ENCODE measurements at places on chromosomes 4 and X. TPM values are rescaled to one million over a fixed set of nuclear protein-coding genes. Genes with fewer than 3 reads are reported as not detected.

GRCh38 chr4:5004496-5004895, 14.8 kb downstream of the CYTL1 start:
- no peak overlapping the region for H3K27ac ChIP-seq
- DNase-seq: no peak
- H3K36me3 ChIP-seq: no peaks in the 10 kb centered on the region
- H3K4me1 ChIP-seq: peaks cover 3% of the 10 kb centered on the region
- H3K4me3 ChIP-seq: no peak overlapping the region

DNA sequence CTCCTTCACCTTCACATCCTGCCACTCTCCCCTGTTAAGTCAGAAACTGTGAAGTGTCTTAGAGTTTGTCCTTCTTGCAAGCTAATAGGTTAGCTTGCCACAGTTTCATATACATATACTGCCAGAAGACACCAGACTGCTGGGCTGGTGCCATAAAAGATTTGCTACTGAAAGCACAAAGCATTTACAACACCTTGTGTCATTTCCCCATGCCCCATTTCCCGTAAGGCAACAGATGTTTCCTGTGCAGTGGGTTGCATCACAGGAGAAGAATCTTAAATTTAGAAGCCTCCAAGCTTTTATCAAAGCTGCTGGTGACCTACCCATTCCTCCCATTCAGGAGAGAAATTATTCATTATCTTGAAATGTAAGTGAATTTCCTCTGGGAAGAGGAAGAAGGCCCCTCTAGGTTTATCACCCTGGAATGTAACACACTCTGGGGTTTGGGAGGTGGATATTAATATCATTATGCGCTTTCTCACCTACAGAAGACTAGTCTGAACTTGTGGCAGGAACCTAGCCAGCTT, 34.5 kb upstream of the RAB33B start:
- no peaks in the 10 kb centered on the region for H3K4me1 ChIP-seq
- H3K4me3 ChIP-seq: no peak overlapping the region
- peak; percentile 78 for DNase-seq
- no peaks in the 10 kb centered on the region for H3K27me3 ChIP-seq

DNA sequence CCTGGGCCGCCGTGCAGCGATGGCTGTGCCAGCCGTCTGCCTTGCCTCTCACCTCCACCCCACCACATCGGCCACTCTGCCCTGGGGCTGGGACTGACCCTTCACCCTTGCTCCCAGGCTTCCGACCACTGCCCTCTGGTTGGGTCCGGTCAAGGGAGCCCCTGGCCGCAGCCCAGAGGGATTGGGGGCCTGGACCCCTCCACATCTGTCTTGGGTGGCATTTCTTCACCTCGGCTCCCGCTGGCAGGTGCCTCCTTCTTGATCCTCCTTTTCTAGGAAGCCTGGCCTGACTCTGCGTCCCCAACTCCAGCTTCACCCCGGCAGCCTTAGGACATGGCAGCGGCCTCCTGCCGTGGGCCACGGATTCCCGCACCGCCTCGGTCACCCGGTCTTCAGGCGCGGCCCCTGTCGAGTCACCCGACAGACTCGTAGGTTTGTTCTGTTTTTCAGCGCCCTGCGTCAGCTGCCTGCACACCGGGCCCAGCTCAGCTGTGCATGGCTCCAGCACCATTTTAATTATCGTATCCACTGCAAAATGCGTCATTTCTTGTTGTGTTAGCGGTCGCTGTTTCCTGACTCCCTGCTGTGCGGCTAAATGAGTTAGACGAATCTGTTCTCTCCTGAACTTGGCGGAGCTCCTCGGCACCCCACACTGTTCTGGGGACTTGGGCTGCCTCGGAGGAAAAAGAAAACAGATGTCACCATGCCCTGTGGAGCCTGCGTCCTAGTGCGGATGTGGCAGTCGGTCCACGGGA, 124.0 kb downstream of the FAM53A start:
- no peak for DNase-seq
- no peak overlapping the region for H3K27ac ChIP-seq
- no peaks in the 10 kb centered on the region for H3K4me1 ChIP-seq
- H3K4me3 ChIP-seq: no peak overlapping the region
- H3K36me3 ChIP-seq: no peaks in the 10 kb centered on the region
- H3K27me3 ChIP-seq: peaks cover 8% of the 10 kb centered on the region

DNA sequence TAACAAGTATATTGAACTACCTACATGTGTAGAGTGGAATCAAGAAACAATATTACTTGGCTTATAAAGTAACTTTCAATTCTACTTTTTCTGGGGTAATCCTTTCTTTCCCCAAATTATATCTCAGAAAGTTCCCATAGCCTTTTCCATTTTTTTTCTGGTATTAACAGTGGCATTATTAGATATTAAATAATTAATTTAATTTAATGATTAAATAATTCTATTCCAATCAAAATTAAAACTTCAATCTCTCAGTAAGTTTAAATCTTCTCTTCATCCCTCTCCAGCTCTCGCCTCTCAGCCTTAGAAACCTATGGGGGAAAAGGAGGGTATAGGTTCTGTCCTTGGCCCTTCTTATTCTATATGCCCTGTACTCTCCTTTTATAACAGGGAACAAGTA, 262.4 kb downstream of the INPP4B start:
- no peaks in the 10 kb centered on the region for H3K4me1 ChIP-seq
- no peak overlapping the region for H3K4me3 ChIP-seq
- no peak for DNase-seq
- no peaks in the 10 kb centered on the region for H3K36me3 ChIP-seq

DNA sequence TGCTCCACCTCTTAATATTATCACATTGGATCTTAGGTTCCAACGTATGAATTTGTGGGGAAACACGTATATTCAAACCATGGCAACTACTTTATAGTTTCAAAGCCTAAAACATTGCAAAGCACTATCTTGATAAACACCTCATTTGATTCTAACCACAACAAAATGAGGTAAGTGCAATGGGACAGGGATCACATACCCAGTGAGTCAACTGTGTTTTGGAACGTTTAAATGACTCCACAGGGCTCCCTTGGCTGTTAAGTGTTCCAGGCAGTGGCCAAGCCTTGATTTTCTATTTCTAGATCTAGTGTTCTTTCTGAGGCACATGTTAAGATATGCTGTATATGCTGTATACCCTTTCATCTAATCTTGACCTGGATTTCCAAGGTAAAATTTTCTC, 54.5 kb upstream of the C1QTNF7 start:
- no peak overlapping the region for H3K27ac ChIP-seq
- DNase-seq: no peak
- H3K4me3 ChIP-seq: no peak overlapping the region
- peaks cover 20% of the 10 kb centered on the region for H3K4me1 ChIP-seq

GRCh38 chr4:76987153-76987591, 37.6 kb downstream of the SEPTIN11 start:
- H3K27ac ChIP-seq: peak overlapping the region; percentile 72
- no peaks in the 10 kb centered on the region for H3K36me3 ChIP-seq
- no peak overlapping the region for H3K4me3 ChIP-seq

DNA sequence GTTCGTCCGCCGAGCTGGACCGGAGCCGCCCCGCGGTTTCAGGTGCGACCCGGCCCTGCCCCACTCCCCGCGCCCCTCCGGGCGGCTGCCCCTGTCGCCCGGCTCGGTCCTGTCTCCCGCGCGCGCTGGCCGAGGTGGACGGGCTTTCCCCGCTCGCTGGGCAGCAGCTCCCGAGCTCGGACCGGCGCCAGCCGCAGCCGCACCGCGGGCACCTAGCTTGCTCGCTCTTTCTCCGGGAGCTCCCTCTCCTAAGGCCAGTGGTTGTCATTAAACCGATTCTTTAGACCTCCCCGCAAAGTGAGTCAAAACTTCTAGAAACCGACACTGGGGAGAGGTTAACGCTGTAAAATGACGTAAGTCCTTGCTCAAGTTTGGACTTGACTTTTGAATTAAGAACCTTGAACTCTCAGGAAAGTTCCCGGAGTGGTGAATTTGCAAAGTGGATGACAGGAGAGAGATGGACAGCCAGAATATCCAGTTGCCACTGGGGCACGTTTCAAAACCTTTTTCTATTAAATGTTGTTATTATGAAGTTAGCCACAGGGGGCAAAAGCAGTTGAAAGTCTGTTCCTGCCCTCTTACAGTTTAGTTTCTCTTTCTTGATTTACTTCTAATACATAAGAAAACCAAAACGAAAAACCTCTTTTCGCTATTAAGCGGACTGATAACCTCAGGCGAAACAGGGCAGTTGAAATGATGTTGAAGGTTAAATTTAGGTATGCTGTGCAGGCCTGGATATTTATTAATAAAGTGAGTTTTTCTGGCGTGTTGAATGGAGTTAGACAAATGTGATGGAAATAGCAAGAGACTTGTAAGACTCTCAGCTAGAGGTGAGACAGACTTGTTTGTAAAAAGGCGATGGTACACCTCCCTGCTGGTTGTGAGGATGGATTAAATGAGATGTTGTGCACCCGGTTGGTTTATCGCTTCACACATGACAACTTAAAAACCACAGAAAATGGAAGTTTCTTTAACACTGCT, 847 bp downstream of the PI4K2B start:
- peak overlapping the region; percentile 97 for H3K27ac ChIP-seq
- H3K36me3 ChIP-seq: no peaks in the 10 kb centered on the region
- no peaks in the 10 kb centered on the region for H3K27me3 ChIP-seq
- peaks cover 10% of the 10 kb centered on the region for H3K4me1 ChIP-seq
- DNase-seq: peak; percentile 69
- H3K4me3 ChIP-seq: peak overlapping the region; percentile 97

DNA sequence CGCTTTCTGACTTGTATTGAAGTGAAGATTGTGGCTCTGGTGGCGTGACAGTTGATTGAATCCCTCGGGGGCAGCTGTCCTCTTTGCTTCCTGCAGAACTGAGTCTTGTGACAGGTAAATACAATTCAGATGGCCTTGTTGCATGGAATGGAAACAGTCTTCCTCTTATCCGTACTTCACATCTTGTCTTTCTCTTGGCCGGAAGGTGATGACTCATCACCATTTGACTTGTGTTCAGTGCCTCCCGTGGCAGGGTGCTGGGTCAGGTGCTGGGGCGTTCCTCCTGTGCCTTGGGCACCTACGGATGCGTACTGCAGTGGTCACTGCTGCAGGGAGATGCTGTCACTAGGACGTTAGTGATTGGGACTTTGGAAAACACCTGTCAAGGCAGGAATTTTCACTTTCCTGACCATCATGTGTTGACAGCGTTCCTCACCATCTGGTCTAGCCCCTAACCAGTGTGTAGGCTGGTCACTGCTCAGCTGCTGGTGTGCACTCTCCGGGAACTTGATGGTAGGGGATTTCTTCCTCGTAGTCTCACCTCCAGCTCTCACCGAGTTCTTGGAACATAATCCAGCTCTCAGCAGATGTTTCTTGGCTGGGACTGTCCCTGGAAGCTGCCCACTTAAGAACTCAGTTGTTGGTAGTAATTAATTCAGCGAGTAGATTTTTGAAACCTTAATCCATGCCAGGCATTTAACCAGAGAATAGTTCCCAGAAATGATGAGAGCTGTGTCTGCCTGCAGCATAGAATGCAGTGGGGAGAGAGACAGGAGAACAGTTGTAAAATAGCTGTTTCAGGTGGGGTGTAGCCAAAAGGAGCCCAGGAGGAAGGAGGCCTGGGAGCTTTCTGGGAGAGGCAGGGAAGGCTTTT, 7.2 kb downstream of the TBC1D14 start:
- peak; percentile 77 for DNase-seq
- H3K27me3 ChIP-seq: no peaks in the 10 kb centered on the region
- H3K36me3 ChIP-seq: no peaks in the 10 kb centered on the region
- H3K4me1 ChIP-seq: no peaks in the 10 kb centered on the region
- peak overlapping the region; percentile 61 for H3K27ac ChIP-seq

GRCh38 chr4:174305961-174306360, 22.2 kb downstream of the CEP44 start:
- H3K27me3 ChIP-seq: no peaks in the 10 kb centered on the region
- peaks cover 91% of the 10 kb centered on the region for H3K36me3 ChIP-seq
- no peaks in the 10 kb centered on the region for H3K4me1 ChIP-seq
- DNase-seq: no peak

- H3K27me3 ChIP-seq: no peaks in the 10 kb centered on the region
- no peak overlapping the region for H3K27ac ChIP-seq
- H3K4me1 ChIP-seq: peaks cover 6% of the 10 kb centered on the region
- H3K36me3 ChIP-seq: no peaks in the 10 kb centered on the region
These were observed 137.8 kb downstream of the MID1IP1 start for GRCh38 chrX:38939067-38939466.

- H3K27ac ChIP-seq: no peak overlapping the region
- DNase-seq: peak; percentile 11
- H3K4me3 ChIP-seq: no peak overlapping the region
- no peaks in the 10 kb centered on the region for H3K4me1 ChIP-seq
- H3K27me3 ChIP-seq: no peaks in the 10 kb centered on the region
- peaks cover 79% of the 10 kb centered on the region for H3K36me3 ChIP-seq
These were observed 86.9 kb downstream of the EVC start for GRCh38 chr4:5797866-5798265.

- DNase-seq: no peak
- no peaks in the 10 kb centered on the region for H3K27me3 ChIP-seq
- peaks cover 25% of the 10 kb centered on the region for H3K4me1 ChIP-seq
- H3K36me3 ChIP-seq: no peaks in the 10 kb centered on the region
- H3K4me3 ChIP-seq: no peak overlapping the region
These were observed 33.3 kb upstream of the MAML3 start for GRCh38 chr4:140187316-140187695.

GRCh38 chr4:17583941-17584340, 6.9 kb downstream of the LAP3 start:
- H3K27me3 ChIP-seq: no peaks in the 10 kb centered on the region
- H3K36me3 ChIP-seq: peaks cover 20% of the 10 kb centered on the region
- no peak overlapping the region for H3K4me3 ChIP-seq
- DNase-seq: no peak
- H3K27ac ChIP-seq: no peak overlapping the region

DNA sequence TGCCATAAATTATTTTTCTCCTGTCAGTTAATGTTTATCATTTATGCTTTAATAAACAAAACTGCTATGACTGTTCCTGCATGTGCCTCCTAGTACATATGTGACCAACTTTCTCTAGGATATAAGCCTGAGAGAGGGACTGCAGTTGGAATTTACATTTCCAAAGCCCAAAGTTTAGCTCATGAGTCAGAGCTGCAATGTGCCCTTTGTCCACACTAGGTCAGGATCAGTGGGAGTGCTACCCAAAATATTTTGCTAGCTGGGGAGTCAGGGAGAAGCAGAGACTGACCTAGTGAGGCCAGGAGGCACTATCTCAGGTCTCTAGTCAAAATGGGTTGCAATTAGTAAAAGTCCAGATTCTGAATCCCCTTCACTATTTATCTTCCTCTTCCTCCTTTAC, 92.7 kb downstream of the AR start:
- no peaks in the 10 kb centered on the region for H3K4me1 ChIP-seq
- no peak for DNase-seq
- H3K36me3 ChIP-seq: no peaks in the 10 kb centered on the region
- no peak overlapping the region for H3K27ac ChIP-seq
- H3K27me3 ChIP-seq: no peaks in the 10 kb centered on the region
- no peak overlapping the region for H3K4me3 ChIP-seq

- H3K27me3 ChIP-seq: no peaks in the 10 kb centered on the region
- H3K4me3 ChIP-seq: no peak overlapping the region
- DNase-seq: no peak
- H3K4me1 ChIP-seq: no peaks in the 10 kb centered on the region
- H3K36me3 ChIP-seq: no peaks in the 10 kb centered on the region
These were observed 192.4 kb upstream of the NEIL3 start for GRCh38 chr4:177117256-177117655.

- H3K36me3 ChIP-seq: no peaks in the 10 kb centered on the region
- DNase-seq: no peak
- no peaks in the 10 kb centered on the region for H3K27me3 ChIP-seq
- H3K4me1 ChIP-seq: no peaks in the 10 kb centered on the region
- H3K4me3 ChIP-seq: no peak overlapping the region
- H3K27ac ChIP-seq: no peak overlapping the region
These were observed 29.7 kb downstream of the F9 start for GRCh38 chrX:139560221-139560620.

The IGSF1 gene
- total RNA-seq: 1.4 TPM

The GUCY1B1 gene
- total RNA-seq: 61.1 TPM

The PDGFC gene
- 21.9 TPM for total RNA-seq

The XAGE1A gene
- total RNA-seq: not detected

The TACR3 gene
- total RNA-seq: not detected

The TCEAL6 gene
- 1.8 TPM for total RNA-seq

The CNGA1 gene
- not detected for total RNA-seq

The GYPA gene
- total RNA-seq: not detected
